ENCODE measurements at places on chromosomes 12 and 14.

GRCh38 chr12:58342736-58343135 is 401.4 kb downstream of the ATP23 start:
- DNase-seq, result no peak

DNA sequence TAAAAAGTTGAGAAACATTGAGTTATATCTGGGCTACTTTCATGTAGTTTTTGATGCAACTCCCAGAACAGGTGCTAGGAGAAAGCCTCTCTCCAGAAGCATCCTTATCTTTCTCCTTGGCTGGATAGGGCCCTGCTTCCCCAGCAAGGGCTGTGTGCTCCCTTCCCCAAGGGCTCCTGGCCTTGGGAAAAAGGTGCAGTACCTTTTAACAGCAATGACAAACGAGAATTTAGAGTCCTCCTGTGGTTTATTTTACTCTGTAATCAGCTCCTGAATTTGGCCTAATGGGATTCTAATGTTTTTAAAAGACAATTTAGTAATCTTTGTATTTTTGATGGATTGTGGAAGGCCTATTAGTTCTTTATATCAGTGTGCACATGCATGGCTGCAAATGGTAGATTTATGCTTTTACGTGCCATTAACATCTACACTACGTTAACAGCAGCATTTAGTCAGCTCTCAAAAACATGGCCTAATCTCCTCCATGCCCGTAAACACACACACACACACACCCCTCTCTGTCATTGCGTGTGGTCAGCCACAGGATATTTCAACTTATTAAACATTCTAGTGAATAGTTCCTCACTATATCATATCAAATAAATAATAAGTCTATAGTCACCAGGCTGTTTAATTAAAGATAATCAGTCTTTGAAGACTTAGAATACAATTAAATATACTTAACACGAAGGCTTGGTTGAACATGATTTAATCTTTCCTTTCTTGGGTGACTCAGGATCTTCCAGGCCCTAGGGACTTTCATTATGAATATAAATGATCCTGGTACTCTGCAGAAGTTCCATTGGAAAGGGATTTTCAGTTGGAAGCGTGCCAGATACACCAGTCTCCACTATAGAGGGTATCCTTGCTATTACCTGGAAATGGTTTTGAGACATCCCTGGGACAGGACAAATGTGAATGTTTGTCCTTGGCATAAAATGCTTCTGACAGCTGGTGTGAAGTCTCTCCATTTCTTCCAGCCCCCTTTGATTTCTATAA is 181.4 kb upstream of the PWP1 start:
- DNase-seq, result no peak

DNA sequence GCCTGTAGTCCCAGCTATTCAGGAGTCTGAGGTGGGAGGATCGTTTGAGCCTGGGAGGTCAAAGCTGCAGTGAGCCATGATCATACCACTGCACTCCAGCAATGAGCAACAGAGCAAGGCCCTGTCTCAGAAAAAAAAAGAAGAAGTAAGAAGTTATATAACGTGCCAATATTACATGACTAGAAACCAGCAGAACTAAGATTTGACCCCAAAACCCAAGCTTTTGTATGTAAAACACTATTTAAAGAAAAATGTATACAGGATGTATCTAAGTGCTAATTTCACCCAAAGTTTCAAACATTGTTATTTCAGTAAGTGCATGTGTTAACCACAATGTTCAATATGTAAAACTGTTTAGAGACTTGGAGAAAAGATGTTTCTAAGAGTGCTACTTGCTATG is 94.7 kb downstream of the SLC5A8 start:
- no peak for DNase-seq

- DNase-seq, result no peak
These were observed 42.6 kb downstream of the PLXNC1 start for GRCh38 chr12:94191023-94191422.

DNA sequence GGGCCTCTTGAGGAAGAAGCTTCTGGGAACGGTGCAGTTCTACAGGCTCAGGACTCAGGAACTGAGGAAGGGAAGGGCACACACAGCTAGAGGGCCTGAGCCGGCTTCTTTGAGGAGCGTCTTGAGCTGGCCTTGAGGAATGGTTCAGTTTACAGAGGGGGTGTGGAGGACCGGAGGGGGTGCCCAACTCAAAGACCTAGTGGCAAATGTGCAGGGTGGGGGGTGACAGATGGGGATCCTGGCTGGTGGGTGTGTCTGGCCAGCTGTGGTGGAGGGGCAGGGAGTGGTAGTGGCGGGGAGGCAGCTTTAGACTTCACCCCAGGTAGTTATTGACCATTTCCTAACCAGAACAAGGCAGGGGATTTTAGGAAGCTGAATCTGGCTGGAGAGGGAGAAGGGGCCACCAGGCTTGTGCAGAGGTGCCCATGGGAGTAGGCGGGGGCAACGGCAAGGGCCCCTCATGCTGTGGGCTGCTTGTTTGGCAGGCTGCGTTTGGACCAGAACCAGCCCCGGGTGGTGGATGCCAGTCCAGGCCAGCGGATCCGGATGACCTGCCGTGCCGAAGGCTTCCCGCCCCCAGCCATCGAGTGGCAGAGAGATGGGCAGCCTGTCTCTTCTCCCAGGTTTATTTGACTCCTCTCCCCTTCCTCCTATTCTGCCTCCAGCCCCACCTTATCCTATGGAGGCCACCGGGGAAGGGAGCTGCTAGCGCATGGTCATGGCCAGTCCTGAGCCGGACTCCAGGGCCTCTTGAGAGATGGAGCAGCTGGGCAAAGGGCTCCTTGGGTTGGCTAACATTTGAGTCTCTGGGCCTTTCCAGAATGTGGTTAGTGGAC is 27.8 kb downstream of the PAPLN start:
- no peak for DNase-seq

GRCh38 chr12:117362391-117362790 is 965 bp upstream of the NOS1 start:
- no peak for DNase-seq

- no peak for DNase-seq
These were observed 21.0 kb upstream of the CIPC start for GRCh38 chr14:77077040-77077439.

DNA sequence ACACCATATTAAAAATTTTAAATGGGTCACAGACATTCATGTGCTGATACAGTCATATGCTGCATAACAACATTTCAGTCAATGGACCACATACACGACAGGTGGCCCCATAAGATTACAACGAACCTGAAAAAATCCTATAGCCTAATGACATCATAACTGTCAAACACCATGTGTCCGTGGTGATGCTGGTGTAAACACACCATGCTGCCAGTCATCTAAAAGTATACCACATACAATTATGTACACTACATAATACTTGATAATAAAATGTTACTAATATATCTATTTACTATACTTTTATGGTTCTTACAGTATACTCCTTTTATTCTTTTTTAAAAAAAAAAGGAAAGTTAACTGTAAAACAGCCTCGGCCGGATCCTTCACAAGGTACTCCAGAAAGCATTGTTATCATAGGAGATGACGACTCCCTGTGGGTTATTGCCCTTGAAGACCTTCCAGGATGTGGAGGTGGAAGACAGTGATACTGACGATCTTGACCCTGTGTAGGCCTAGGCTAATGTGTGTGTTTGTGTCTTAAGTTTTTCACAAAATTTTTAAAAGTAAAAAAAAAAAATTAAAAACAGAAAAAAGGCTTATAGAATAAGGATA is 5.0 kb upstream of the TDG start:
- no peak for DNase-seq

DNA sequence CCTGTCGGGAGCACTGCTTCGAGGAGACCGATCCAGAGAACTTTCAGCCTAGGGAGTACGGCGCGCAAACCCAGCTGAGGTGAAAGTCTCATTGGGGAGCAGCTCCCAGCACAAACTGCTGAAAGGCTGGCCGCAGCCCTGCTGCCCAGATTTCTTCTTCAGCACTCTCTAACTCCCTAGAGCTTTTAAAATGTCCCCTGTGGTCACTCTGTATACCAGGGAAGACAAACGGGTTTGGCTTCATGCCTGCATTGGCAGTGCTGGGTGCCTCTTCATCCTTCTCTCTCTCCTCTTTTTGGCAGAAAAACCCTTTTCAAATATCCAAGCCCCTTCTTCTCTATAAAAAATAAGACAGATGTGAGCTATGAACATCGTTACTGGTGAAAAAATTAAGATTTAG is 34.9 kb downstream of the BBS10 start:
- DNase-seq, result no peak

DNA sequence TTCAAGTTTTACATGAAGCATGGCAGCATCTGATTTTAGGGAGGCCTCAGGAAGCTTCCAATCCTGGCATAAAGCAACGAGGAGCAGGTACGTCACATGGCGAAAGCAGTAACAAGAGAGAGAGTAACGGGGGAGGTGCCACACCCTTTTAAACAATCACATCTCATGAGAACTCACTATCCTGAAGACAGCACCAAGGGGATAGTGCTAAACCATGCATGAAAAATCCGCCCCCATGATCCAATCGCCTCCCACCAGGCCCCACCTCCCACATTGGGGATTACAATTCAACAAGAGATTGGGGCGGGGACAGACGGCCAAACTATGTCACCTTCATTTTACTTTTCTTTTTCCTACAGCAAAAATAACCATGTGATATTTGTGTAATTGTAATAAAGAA is 7.2 kb upstream of the MAP3K9 start:
- DNase-seq, result no peak

DNA sequence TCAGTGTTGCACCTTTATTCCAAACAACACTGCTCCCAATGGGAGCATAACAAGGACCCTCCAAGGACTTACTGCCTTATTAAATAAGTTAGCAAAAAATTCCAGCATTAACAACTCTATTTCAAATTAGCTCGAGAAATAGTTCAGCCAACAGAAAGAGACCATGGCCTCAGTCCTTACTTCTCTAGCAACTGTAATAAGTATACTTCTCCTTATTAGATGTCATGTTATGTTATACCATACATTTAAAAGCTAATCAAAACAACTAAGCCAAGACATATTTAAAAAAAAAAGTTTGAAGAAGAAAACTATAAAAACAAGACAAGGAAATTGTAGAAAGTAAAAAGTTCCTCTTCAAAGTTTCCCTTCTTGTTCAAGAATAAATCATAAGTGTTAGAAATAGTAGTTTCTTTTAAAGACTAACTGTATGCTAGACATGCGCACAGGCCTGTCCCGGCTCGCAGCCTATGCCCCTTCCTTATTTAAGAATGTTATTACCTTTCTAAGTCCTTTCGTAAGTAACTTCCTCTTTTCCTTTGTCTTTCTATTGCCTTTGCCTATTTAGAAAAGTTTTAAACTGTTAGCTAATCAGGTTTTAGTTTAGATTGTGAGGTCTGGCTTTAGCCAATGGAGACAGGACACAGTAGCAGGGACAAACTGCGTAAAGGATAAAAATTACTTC is 68.6 kb downstream of the RESF1 start:
- DNase-seq, result no peak

DNA sequence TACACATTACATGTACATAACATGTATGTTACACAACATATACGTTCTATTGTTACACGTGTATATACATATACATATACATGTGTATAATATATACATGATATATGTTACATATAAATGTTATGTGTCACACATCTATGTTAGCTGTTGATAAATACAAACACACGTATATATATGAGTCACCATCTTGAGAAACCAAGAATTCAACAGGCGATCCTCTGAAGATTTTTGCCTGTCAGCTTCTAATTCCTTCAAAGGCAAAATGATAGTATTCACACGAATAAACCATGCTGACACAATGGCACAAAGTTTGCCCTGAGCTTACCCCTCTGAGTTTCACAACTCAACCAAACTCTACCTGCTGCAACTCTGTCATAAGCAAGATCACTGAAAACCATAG is 30.2 kb upstream of the TESC start:
- no peak for DNase-seq

DNA sequence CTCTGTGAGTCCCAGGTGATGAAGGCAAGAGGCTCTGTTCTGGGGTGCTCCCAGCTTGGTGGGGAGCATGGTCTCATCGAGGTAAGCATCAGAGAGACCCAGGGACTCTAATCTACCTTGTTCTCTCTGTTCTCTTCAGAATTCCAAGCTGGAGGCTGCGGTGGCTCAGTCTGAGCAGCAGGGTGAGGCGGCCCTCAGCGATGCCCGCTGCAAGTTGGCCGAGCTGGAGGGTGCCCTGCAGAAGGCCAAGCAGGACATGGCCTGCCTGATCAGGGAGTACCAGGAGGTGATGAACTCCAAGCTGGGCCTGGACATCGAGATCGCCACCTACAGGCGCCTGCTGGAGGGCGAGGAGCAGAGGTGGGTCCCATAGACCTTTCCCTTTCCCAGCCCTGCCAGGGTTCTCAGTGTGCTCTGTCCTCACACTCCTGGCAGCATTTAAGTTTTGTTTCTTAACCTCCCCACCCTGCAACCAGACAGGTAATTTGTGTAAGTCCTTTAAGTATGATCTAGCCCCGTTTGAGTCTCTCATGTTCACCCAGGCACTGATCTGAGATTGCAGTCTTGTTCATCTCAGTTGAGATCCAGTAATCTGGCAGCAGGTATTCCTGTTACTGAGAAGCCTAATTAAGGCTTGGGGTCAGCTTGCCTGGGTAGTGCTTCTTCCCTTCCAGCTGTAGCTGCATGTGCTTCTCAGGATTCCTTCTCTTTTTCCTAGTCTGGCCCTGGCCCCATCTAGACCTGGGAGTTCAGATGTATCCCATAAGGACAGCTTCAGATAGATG is 14.8 kb upstream of the KRT81 start:
- no peak for DNase-seq
